Activated naive CD4-positive, alpha-beta T cell treated with Interleukin-2 at 50 U/mL for 16 hours (primary cell): ENCODE measurements at places on chromosomes 7 and 10.

DNA sequence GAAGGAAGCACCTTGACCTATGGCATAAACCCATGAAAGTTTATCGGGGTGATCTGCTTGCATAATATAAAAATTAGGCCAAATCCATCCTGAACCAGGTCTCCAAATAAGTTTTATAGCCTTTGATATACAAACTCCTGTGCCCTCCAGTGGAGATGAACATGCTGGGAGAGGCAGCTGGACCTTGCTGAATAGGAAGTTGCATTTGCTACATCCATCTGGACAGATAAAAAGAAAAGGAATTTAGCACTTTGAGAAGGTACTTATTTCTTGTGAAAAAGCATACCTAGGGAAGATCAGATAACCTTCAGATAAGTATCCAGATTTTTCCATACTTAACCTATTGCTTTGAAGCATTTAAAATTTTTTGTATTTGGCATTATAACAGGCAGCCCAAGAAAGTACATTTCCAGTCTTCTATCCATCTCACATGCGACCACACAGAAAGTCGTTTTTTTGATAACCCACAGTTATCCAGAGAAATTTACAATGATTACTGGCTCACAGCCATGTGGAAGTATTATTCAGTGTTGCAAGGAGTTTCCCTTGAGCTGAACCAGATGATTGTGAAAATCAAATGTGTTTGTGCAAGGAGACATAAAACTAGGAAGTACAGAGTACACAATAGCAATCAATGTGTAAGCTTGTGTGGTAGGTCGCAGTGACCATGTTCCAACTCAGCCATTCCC, 124.4 kb upstream of the STK17A start:
- no peak for DNase-seq

- DNase-seq: no peak
Observed at GRCh38 chr10:71526653-71527052, 129.9 kb downstream of the CDH23 start.

- no peak for DNase-seq
Observed at GRCh38 chr7:123608991-123609882, 7.6 kb downstream of the ASB15 start.

GRCh38 chr7:38291117-38291647, 17.7 kb upstream of the TARP start:
- DNase-seq: no peak

DNA sequence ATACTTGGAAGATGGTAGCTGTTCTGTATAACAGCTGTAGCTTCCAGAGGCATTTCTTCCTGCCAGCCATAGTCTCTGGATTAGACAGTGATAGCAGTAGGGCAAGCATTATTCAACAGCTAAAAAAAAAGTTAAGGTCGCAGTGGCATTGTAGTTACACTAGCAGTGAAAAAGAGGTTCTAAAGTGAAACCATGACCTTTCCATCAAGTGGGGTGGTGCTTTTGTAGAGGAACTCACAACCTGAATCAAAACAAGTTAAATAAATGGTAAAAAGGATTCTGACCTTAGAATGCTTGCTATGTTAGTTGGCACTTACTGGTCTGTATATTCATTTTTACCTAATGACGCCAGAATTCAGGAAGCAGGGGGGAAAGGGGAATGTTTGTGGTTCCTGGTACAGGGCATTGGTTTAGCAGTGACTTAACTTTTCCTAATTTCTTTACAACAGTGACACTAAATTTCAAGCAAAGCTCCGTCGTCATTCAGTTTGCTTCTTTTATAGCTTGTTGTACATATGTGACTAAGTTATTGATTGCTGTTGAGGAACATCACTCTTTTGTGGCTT, 55.0 kb downstream of the GBF1 start:
- DNase-seq: no peak

DNA sequence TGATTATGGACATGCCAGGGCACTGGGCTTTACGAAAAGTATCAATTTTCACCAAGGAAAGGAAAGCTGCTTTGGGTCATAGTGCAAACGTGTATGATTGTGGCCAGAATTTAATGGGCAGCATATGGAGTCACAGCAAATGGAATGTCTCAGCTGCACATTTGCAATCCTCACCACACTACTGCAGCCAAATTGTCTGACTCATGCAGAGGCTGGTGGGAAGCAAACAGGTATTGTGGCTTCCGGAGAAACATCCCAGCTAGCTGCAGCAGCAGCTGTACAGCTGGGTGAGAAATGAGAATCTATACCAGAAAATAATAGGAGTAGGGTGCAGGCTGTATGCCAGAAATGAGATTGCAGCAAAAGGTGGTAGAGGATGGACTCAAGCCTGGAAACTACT, 374.7 kb upstream of the VWC2 start:
- no peak for DNase-seq

DNA sequence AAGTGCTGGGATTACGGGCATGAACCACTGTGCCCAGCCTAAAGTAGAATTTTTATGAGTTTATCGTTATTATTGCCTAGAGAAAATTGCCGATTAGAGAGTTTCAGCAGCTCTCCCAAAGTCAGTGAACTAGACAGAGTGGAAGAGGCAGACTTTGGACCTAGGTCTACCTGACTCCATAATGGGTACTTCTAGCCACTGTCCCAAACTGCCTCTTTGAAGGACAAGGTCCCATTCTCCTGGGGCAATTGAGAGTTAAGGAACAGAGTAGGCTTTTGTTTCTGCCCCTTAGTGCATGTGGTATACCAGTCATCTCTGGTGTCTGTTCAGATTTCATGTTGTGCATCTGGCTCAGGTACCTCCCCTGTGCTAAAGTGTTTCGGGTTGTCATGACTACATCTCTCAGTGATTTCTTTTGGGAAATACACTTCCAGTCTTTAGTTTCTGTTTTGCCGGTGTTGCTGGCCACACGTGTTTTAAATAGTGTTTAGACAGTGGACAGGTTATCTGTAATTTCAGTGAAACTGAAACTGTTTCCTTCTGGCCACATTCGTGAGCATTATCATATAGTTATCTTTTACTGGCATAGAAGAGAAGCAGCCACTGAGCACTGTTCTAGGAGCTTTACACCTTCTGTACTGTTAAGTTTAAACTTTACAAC, 4.7 kb downstream of the TMEM236 start:
- no peak for DNase-seq

DNA sequence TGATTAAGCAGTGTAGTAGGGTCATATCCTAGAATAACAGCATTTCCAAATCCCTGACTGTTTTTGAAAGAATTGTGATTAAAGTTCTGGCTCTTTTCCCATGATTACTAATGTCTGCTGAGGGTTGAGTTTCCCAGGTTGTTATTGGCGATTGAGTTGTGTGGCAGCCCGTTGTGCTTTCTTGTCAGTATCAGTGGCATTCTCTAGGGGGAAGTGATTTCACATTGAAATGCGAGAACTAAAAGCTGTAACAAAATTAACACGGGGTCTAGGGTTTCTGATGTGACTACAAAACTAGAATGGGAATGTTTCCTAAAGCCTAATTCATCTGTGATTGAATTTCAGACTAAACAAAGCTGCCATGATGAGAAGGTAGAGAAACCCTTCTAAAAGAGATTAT, 349.4 kb downstream of the EXOC4 start:
- no peak for DNase-seq

- no peak for DNase-seq
Observed at GRCh38 chr10:8174762-8175161, 120.3 kb downstream of the GATA3 start.

DNA sequence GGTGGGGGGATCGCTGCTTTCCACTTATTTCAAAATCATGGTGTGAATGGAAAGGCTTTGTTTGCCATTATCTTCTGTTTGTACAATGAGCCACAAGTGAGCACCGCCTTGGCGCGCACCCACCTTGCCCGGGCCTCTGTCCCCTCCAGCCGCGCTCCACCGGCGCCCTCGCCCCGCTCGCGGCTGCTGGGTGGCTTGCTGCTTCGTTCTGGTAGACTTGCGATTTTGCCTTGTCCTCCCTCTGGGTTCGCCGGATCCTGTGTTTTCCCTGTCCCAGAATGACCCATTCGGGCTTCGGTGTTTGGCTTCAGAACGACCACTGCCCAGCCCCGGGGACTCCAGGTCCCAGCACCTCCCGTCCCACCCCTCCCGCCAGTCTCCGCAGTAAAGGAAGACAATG, 273.0 kb upstream of the BMPER start:
- no peak for DNase-seq
